ENCODE measurements at places on chromosomes 7 and 10.

DNA sequence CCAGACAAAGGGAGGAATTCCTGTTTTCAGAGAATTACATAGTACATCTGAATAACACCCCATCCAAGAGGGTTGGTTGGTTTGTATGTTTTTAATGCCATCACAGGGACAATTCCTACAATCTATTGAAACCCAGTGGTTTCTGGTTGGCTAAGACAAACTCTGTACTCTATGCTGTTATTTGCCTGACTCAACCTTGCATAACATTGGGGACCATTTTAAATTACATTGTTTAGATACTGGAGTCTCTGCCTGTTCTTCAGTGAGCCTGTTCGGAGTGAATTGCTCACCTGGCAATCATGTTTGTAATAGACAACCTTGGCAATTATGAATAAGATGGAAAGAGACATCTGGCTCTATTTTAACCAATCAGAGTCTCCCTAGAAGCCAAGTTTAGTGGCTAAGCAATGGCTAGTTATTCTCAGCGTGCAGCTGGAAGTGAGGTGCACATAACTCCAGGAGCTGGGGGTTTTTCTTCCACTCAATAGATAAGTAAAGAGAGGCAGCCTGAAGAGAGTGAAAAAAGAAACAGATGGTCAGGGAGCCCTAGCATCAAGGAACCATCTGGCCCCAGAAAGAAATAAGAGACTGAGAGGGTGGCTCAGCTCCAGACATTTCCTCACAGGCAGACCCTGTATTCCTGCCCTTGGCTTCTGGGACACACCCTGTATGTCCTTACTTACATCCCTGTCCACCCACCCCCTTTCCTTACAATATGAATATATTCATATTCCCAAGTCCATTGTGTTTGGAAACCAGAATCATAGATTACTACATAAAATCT is 21.2 kb upstream of the SLC35G1 start:
- no peak for DNase-seq

- no peak for DNase-seq
Observed at GRCh38 chr10:1632141-1632540, 105.2 kb downstream of the ADARB2 start.

GRCh38 chr7:42720991-42721796 is 190.7 kb downstream of the C7orf25 start:
- no peak for DNase-seq

- peak; percentile 23 for DNase-seq
Observed at GRCh38 chr7:5997210-5997808, 11.5 kb downstream of the PMS2 start.

GRCh38 chr7:22329816-22330524 is 27.0 kb downstream of the RAPGEF5 start:
- DNase-seq = no peak

- no peak for DNase-seq
Observed at GRCh38 chr7:51620706-51621105, 304.1 kb upstream of the COBL start.

GRCh38 chr7:11327633-11328032 is 354.0 kb downstream of the PHF14 start:
- no peak for DNase-seq

DNA sequence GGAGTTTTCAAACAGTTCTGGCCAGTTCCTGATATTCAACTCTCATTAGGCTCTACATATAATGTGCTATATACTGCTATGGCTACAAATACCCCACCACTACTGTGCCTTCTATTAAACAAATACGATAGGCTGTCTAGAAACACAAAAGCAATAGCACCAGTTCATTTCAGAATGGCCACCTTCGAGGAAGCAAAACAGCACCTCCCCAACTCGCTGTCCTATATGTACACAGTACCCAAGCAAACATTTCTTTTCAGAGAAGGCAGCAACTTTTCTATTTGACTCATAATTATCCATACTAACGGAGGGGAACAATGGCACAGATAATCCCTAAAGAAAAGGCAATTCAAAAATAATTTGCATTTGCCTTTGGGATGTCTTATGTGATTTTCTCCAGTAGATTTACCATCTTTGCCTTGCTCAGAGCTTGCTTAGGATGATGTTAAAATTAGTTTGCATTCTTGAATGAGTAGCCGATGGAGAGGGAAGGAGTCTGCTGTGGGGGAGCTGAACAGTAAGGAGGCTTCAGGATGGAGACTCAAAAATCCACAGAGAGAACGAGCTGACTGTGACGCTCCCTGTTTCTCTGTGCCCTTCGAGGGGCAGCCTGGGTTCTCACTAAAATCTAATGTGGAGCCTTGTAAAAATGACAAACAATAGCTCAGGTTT is 218.7 kb downstream of the FANK1 start:
- DNase-seq = no peak

DNA sequence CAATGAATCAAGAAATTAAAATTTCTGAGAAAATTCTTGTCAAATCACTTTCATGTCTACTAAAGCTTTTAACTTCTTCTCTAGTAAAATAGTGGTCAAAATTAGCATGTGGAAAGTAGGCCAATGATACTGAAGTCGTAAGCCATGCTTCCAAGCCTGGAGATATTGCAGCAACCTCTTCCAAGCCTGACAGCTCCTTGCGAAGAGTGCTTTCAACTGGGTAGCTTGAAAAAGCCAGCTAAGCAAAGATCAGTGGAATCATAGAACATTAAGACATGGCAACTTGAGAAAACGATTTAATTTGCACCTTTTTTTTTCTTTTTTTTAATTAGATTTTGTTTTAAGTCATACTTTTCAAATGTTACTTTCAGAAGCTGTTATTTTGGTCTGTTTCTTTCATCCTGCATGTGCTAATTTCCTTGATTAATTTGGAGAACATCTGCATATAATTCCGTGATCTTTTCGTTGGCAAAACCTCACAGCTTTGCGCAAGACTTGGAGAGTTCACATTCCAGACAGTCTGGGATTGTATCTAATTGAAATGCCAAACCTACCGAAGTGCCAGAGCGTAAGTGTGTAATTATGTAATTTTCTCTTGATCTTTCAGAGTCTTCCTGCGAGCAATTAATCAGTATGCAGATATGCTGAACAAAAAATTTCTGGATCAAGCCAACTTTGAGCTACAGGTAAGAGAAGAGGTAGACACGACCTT is 142.2 kb upstream of the INSYN2A start:
- DNase-seq = no peak

DNA sequence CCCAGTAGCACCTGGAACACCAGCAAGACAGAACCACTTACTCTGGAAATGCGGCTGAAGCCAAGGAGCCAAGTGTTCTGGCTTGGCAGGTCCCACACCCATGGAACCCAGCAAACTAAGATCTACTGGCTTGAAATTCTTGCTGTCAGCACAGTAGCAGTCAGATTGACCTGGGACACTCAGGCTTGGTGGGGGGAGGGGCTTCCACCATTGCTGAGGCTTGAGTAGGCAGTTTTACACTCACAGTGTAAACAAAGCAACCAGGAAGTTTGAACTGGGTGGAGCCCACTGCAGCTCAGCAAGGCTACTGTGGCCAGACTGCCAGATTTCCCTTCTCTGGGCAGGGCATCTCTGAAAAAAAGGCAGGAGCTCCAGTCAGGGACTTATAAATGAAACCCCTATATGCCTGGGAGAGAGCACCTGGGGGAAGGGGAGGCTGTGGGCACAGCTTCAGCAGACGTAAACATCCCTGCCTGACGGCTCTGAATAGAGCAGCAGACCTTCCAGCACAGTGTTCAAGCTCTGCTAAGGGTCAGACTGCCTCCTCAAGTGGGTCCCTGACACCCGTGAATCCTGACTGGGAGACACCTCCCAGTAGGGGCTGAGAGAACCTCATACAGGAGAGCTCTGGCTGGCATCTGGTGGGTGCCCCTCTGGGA is 121.2 kb downstream of the MTERF1 start:
- no peak for DNase-seq

GRCh38 chr7:8620169-8620568 is 186.8 kb downstream of the NXPH1 start:
- DNase-seq = no peak

DNA sequence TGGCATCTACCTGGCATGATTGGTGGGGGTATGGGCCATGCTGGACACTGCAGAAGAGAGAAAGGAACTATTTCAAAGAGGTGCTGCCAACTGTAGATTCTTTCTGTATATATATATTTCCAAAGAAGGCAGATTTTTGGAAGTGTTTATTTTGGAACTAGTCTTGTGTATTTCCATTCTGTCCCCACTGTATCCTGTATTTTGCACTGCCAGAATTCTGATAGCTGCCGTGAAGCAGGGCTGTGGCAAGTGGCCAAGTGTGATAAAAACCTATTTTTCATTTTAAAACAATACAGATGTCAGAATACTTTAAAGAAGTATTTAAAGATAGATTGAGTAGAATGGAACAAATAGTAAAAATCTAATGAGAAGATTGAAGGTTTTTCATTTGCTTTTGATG is 17.1 kb downstream of the MCU start:
- no peak for DNase-seq

DNA sequence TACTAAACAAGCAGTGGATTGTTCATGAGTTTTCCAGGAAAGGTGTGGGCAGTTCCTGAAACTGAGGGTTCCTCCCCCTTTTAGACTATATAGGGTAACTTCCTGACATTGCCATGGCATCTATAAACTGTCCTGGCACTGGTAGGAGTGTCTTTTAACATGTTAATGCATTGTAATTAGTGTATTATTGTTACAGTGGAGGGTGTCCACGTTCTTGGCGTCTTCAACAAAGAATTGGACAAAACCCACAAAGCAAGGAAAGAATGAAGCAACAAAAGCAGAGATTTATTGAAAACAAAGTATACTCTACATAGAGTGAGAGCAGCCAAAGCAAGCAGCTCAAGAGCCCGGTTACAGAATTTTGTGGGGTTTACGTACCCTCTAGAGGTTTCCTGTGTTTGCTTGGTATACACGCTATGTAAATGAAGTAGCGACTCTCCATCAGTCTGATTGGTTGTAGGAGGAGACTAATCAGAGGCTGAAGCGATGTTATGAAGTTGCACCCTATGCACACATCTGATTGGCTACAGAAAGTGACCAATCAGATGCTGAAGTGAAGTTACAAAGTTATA is 175.2 kb downstream of the NSUN6 start:
- DNase-seq = no peak

DNA sequence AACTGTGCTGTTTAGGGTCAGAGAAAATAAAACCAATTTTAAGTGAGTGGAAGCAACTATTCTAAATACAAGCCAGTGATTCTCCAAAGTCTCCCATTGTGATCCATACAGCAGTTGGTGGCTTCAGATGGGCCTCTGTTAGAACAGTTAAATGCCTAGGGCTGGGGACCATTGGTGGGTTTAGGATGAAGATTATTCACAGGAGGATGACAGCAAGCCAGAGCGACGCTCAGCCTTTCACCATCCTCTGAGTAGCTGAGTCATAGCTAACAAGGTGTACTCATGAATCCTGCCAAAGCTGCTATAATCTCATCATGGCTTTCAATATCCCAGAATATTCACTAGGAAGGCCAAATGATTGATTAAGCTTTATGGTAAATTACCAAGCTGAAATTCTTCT is 39.6 kb downstream of the STARD3NL start:
- DNase-seq = no peak

DNA sequence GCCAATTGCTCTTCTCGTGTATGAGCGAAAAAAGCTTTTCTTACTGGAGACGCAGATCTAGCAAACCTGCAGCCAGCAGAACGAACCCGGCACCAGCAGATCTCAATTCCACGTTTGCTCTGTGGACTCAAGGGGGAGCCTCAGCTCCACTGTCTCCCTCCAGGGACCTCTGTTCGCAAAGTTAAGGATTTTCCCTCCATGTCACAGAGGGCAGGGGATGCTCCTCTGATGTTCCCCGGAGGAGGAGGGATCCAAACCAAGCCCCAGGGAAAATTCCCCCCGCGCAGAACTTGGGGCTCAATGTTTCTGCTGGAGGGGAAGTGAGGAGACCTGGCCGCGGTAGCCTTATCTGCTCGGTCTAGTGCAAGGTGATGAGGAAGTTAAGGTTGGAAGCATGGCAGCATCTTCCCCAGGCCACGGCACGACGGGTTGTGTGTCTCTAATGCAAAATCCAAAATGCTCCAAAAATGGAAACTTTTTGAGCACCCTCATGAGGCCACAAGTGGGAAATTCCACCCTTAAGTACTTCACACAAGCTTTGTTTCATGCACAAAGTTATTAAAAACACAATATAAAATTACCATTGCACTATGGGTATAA is 9.0 kb downstream of the IQCE start:
- DNase-seq = no peak

GRCh38 chr7:117724898-117725297 is 148.3 kb downstream of the CTTNBP2 start:
- DNase-seq = no peak

DNA sequence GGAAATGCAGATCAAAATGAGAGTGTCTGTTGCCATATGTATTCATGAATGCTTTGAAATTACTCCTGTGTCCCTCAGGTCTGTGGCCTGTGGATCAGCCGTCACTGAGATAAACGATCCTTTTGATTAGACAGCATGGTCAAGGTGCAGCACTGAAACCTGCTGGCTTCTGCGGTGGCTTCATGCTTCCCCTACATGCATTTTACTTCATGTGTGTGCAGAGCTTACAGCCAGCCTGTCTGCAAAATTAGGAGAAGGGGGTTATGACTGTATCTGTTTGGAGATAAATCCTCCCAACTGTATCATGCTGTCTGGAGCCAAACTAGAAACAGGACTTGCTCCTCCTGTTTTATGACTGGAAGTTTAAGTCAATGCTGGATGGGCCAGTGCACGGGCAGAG is 71.0 kb upstream of the PLPP4 start:
- no peak for DNase-seq

GRCh38 chr7:143434660-143435059 is 8.6 kb upstream of the TAS2R60 start:
- DNase-seq = no peak

GRCh38 chr7:46508583-46508982 is 587.5 kb upstream of the IGFBP3 start:
- DNase-seq = no peak

DNA sequence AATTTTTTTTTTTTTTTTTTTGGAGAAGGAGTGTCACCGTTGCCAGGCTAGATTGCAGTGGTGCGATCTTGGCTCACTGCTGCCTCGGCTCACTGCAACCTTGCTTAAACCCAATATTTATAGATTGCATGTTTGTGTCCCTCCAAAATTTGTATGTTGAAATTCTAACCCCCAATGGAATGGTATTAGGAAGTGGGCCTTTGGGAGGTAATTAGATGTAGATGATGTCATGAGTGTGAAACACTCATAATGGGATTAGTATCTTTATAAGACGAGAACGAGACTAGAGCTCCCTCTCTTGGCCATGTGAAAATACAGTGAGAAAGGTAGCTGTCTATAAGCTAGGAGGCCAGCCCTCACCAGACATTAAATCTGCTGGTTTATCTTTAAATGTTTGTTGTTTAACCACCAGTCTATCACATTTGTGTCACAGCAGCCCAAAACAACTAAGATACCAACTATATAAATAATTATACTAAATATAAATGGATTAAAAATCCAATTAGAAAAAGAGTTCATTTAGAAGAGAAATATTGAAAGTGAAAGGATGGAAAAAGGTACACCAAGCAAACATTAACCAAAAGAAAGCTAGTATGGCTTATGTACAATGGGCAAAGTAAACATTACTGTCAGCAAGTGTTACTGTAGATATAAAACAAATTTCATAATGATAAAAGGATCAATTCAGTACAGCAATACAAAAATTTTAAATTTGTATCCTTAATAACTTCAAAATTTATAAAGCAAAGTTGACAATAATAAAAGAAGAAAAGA is 9.3 kb downstream of the TCAF1 start:
- no peak for DNase-seq
